Mesendoderm (in vitro differentiated cells): ENCODE measurements at places on chromosomes 1 and 21.

DNA sequence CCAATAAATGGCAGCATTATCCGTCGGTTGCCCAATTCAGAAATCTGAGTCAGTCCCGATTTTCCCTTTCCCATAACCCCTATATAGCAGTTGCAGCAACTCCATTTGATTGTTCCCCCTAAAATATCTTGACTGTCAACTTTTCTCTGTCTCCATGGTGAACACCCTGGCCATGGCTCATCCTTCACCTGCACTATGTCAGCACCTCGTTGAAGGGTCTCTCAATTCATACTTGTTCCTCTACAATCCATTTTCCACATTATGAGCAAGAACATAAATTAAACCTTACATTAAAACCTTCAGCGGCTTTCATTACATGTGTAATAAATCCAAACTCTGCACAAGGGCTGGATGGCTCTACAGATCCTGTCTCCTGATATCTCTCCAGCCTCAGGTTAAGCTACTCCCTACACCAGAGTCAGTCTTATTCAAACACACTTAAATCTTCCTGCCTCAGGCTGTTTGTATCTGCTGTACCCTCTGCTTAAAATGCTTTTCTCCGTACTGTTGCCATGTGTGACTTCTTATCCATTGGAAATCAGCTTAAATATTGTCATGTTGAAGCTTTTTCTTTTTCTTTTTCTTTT is 87.3 kb downstream of the BACH1 start:
- no peak for DNase-seq

DNA sequence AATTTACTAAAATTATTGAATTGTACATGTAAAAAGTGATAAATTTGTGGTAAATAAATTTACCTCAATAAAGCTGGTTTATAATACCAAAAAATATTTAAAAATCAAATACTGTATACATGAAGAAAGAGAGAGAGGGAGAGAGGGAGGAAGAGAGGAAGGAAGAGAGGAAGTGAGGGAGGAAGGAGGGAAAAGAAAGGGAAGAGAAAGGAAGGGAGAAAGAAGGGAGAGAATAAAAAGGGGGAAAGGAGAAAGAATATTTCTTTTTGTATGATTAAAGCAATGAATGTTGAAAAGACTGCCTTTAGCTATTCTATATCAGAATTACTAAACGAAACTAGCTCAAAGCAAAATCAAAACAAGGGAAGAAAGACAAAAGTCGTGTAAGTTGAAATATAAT is 150.0 kb downstream of the LRIG2 start:
- no peak for DNase-seq

GRCh38 chr1:160608514-160608913 is 29.2 kb upstream of the CD84 start:
- DNase-seq, result no peak

DNA sequence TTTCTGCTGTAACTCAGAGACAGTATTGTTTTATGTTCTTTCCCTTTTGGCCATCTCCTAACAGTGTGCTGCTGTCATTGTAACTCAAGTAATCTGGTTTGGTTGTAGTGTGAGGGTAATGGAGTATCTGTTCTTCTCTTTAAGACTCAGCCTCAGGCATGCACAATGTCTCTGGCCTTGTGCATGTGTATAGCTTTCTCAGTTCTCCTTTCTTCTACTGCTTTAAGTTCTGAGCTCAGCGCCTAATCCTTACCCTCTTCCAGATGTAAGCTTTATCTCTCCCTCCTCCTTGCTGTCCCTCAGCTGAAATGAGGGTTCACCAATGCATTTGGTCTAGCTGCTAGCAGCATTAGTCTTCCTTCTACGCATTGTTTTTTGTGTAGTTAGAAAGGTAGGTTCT is 1420.4 kb upstream of the PRMT6 start:
- no peak for DNase-seq

DNA sequence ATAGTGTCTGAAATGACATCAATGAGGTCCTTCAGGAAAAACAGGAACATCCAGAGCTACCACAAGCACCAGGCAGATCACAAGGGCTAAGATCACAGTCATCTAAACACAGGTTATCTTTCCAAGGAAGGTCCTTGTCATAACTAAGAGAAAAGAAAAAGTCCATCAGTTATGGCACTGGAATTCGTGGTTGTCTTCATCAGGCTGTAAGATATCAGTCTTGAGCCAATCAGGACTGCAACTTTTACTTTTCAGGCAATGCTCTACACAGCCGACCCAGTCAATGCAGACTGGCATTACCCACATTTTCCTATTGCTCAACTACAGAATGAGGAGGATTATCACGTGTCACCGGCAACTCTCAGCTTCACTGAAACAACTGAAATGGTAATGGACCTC is 26.4 kb downstream of the SORT1 start:
- DNase-seq, result no peak

DNA sequence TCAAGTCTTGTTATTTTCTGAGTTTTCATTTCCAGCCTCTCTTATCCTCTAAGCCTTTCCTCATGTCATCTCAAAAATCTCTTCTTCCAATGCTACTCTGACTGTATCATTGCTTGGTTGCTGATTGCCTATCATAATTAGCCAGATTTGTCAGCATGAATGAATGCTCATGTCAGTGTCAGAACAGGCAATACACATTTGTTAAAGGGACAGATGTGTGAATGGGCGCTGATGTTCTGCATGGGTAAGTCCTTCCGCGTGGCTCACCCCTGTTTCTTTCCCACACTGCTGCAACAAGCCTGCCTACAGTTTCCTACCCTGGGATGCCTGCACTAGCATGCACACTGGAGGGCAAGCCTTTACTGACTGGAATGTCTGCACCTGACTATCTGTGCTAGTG is 100.6 kb downstream of the RHOU start:
- DNase-seq, result no peak

DNA sequence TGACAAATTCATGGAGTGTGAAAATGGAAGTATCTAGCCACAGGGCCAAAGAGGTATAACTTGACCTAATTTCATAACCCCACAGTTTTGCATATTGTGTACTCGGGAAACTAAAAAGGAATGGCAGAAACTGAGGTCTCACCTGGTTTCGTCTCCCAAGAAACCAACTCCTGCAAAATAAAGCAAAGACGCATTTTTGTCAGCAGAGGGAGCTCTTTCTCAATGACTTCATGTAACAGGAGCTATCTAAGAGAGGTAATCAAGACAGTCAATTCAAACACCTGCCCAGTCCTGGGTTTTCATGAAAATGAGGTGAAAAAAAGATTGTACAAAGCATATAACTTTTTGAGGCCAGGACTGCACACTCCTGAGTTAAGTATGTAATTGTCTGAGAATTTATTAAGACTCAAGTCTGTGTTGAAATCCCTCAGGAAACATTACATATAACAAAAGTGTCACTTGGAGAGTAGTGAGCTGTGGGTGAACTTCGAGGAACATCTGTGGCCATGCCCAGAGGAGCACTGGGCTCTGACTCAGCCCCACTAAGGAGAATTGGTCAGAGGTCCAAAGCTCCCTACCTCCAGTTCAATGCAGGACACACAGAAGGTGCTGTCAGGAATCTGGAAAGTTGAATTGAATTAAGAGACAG is 17.6 kb downstream of the FCRL4 start:
- DNase-seq, result peak; percentile 85

DNA sequence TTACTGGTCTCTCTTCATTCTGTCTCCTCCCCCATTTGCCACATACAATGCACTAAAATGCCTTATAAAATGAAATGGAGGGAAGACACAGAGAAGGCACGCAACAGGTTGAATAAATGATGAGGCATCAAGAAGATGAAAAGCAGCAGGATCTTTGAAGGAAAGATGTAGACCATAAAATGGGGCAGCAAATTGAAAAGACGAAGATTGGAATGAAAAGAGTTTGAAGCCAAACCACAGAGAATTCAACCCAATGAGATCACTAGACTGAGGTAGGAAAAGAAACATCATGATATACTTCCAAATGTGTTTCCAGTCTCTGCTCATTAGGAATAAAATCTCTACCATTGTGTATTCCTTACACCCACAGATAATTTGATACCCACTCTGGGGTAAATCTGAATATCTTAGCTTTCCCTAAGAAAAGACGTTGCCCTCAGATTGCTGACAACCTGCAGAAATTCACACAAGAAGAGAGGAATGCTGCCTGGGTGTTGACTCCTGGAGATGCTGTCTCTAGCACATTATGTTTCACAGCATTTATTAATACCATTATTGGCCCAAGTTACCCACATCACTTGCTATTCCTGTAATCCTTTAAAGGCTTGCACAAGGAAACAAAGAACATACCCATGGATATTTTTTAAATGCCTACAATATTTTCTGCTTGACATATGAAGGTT is 230.9 kb downstream of the LTN1 start:
- no peak for DNase-seq

- no peak for DNase-seq
Measured at GRCh38 chr1:35120458-35121133, 41.4 kb downstream of the ZMYM1 start.

GRCh38 chr1:244419024-244419423 is 32.7 kb downstream of the ADSS2 start:
- DNase-seq, result no peak

- no peak for DNase-seq
Measured at GRCh38 chr1:201542309-201543035, 3.5 kb downstream of the NAV1 start.

GRCh38 chr1:211683396-211684297 is 8.2 kb upstream of the NEK2 start:
- DNase-seq, result no peak
